HS-27A (cell line): ENCODE measurements at places on chromosomes 5 and 9.
A peak's percentile ranks its signal among the peaks of the same experiment; 100 is the strongest.

DNA sequence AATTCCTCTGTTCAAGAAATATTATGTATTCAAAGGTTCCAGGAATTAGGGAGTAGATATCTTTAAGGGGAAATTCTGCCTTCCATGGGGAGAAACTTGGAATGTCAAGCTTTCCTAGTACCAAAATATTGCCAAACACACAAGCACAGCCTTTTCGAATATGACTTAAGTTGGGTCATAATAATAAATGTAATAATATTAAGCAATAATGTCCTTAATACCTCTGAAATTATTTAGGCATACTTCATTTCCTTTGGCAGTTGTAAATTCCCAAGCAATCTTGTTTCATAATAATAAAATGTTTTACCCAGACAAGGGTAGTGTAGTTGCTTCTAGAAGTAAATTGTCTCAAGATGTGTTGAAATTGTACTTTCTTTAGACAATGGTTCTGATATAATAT lies 630.3 kb upstream of the CDH18 start:
- DNase-seq, result no peak

DNA sequence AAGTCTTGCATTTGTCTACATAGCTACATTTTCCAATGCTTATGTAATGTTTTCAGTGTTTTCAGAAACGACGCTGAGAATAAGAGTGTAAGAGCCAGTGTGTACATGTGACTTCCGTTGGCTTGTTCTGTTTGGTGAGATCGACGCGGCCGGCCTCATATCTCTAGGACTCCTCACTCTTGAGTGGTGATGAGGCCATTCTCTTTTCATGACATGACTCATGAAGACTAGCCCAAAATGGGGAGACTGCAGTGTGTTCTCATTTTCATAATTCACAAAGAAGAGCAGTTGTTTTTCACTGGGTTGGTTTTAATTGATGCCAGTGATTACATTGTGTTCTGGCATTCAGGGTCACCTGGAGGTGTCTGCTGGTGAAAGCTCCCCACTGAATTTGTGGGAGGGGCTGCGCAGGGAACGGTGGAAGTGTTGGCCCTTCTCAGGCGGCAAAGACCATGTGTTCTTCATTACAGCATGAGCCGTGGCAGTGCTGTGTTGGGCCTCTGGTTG lies 131.5 kb upstream of the OTULINL start:
- DNase-seq, result no peak

DNA sequence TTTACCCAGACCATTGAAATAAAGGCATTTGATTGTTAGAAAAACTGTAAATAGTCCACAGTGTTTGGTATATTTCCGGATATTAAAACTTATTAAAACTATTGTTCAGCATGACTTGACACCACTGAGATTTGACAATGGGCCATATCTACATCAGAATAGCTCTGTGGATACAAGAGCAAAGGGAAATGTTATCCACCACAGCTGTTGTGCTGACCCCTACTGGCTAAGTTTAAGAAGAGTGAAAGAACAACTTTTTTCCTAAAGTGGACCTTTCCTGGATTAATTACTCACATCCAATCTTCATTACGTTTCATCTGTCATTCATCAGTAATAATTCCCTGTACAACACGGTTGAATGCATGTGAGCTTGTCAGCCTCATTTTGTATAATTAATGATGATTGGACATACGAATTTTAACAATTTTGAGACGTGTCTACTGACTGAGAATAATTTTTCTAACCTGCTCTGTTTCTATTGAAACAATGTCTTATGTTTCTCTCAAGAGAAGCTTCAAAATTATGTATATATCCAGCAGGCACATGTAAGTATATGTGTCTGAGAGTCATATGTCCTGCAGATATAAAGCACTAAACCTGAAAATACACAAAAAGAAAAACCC lies 1952.6 kb downstream of the MAT2B start:
- no peak for DNase-seq

GRCh38 chr9:99437145-99437544 lies 215.1 kb downstream of the SEC61B start:
- no peak for DNase-seq

GRCh38 chr9:68709291-68710110 lies 4.5 kb downstream of the PIP5K1B start:
- DNase-seq, result no peak

DNA sequence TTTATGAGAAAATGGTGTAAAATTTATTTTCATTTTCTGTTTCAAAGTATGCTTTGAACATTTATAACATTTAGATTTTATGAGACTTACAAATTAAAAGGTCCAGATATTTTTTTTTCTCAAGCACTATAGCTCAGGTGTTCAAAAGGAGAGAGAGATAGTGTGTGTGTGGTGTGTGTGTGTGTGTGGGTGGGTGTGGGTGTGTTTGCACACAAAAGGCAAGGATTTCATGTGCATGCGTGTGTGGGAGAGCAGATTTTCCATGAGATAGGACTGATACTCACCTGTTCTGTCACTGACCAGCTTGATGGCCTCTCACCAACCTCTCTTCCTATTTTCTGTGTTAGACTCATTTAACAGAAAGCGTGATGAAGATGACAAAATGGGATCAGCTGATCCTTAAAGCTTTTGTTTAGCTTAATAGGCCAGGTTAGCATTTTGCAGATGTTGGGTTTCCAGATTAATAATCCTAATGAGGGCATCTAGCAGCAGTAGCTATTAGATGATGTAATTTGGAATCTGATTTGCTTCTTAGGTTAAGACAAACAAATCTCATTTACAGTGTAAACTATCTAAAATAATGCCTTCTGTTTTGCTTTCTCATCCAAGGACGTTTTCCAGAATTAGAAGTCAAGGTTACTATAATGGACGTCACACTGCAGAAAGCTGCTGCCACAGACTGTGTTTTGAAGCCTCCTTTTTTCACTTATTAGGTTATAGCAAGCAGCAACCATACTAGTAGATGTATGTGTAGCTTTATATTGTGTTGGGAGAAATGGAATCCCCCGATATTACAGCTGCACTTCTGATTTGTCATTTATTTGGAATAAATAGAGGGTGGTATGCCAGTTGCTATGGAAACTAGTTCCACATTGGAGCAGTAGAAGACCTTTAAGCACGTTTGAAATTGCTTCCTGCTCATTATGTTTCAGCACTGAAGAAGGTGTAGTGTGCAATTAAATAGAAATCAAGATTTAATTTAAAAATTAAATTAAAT lies 355.6 kb downstream of the TAF11L14 start:
- no peak for DNase-seq

GRCh38 chr5:83095957-83096539 lies 18.7 kb downstream of the XRCC4 start:
- peak; percentile 57 for DNase-seq

GRCh38 chr5:66713998-66714397 lies 117.8 kb downstream of the MAST4 start:
- DNase-seq, result no peak

DNA sequence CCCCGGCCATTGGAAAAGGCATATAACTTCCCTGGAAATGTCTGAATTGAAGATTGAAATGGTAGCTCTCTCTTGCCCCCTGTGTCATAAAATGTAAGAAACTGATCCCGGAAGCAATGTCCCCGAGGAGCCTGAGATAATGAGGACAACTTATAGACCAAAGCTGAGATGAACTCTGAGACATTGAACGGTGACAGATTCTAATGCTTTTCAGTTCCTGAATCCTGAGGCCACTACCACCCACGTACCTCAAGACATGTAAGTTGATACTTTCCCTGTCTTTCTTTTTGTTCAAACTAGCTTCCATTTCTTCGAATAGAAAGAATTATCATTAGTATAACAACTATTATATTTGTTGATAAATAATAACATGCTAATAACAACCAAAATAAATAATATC lies 51.0 kb downstream of the KIF4B start:
- no peak for DNase-seq

- DNase-seq, result peak; percentile 69
Measured at GRCh38 chr9:26292943-26293342, 599.7 kb downstream of the CAAP1 start.

GRCh38 chr9:102035929-102036328 lies 297.5 kb upstream of the GRIN3A start:
- DNase-seq, result no peak

DNA sequence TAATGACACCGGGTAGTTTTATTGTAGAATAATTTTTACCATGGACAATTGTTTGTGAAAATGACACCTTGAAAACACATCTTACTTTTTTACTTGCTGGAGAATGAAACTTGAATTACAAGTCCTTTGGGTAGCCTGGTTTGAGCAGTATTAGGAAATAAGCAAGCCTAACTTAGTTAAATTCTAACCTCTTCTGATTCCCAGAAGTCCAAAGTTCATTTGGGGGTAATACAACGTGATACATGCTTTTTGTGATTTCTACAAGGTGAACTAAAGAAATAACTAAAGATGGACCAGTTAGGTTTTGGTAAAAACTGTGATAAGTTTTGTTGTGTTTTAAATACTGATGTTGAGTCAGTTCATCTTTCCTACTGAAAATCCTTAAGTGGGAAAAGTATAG lies 135.4 kb upstream of the DMRT1 start:
- DNase-seq, result no peak

DNA sequence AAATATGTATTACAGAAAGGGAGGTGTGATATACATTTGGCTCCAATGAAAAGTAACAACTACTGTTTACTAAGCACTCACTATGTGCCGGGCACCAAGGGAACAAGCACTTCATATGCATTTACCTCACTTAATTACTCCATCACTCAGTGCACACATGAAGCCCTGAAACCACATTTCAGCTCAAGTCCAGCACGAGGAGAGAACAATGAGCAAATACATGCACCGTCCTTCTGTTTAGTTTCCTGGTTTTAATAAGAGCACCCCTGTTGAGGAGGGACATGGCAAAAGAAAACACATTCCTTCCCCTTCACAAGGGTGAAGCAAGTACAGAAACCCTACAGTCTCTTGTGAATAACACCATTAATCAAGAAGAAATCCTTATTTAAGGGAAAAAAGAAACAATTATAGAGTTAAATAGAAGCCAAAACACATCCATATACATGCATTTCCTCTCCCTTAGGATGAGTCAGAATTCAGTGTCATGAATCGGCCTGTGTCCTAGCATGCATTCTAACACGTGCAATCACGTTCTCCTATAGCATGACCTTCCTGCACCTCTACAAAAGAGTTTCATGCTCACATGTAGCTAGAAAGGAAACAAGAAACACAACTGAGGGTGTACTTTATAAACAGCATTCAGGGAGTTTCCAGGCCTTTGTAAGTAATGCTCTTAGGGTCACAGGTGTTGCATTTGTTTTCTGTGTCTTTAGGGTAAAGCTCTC lies 411.6 kb downstream of the BNC2 start:
- no peak for DNase-seq

- DNase-seq, result no peak
Measured at GRCh38 chr5:79396265-79396664, 117.7 kb downstream of the HOMER1 start.

GRCh38 chr5:65243161-65243560 lies 238.6 kb downstream of the ADAMTS6 start:
- DNase-seq, result no peak

DNA sequence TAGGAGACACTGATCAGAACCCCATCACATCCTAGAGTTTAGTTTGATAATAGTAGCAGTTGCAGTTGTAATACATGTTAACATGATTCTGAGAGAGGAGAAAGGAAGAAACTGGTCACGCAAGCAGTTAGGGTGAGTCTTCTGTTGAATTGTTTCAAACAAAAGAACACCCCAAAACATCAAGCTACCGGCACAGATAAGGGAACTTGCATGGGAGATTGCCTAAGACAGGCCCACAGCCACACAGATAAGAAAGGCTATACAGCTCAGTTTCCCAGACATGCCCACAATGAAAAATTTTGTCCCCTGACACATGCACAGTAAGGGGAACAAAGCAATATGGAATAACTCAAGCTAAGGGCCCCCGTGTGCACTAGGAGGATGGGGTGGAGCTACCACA lies 15.9 kb downstream of the HSPB3 start:
- DNase-seq, result no peak

- DNase-seq, result no peak
Measured at GRCh38 chr5:154947778-154948177, 6.9 kb downstream of the MRPL22 start.

DNA sequence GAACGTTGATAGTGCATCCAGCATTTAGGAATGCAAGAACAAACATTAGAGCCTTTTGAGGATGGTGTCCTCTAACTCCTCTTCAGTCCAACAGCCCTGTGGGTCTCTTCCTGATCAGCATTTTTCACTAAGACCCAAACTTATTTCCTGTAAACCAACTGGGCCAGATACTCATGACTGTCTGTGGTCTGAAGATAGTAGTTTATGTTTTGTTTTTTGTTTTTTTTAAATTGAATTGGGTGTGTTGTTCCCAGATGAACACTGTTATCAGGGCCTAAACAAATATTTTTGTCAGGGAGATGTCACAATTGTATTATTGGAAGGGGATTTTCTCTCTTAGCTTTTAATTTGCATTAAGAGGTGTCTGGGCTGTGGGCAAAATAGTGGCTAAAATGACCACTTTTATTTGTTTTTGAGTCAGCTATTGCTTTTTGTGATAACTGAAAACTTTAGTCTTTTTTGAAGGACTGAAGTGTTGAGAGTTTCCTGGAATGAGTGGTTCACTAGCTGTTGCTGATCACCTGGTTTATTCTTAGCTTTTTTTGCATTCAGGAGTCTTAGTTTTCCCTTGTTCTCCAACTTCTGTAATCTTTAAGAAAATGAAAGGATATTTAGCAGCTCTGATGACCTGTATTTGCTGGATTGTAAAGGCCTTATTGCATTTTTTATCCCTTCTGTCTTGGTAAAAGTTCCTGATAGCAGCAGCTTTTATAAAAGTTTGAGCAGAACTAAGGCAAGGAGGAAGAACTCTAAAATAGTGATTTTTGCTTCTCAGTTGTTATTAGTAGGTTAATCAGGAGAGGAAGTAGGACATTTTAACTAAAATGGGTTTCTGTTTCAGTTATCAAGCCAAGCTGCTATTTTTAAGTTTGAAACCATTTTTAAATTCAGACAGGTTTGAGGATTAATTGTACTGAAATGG lies 5.5 kb downstream of the MAN2A1 start:
- DNase-seq, result no peak

DNA sequence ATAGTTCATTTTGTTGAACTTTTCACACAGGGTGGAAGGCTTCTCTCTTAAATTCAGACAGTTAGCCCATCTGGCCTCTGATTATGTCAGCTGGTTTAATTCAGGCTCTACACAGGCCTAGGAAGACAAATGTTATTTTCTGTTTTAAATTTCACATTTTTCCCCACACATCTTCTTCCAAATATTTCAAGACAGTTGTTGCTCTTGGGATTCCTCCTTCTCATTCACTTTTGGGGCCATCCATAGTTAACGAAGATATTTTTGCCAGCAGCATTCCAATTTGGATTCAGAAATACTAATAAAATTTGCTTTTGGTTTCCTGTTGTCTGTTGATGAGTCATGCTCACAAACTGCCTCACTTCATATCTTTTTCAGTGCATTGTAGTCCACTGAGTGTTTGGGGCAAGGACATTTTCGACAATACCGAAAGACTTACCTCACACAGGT lies 475.4 kb downstream of the DMAC1 start:
- no peak for DNase-seq

DNA sequence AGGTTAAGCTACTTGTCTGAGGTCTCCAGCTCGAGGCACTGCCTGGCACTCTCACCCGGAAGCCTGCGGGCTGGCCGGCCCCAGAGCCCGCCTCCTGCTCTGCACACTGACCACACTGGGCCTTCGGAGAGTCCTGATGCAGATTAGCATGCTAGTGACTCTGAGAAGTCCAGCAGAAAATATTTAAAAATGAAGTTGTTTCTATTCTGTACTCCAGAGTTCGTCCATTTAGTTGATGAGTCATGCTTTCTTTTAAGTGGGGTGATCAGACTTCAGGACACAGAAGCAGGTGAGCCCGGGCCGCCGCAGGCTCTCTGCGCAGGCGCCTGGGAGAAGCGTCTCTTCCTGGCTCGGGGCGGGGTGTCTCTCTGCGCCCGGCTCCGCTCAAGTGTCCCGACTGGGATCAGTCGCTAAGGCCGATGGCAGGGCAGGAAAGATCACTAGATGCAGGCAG lies 32.5 kb downstream of the FAM240B start:
- DNase-seq, result no peak
